Astrocyte (in vitro differentiated cells and primary cell): ENCODE measurements at places on chromosomes 6 and 20. TPM values are rescaled to one million over a fixed set of nuclear protein-coding genes. Genes with fewer than 3 reads are reported as not detected.

The TRIM31 gene
- total RNA-seq = not detected in 2 replicates

GRCh38 chr20:48193627-48194425 lies 408.5 kb upstream of the SULF2 start:
- no peak for DNase-seq
- no peak overlapping the region for H3K4me3 ChIP-seq
- peaks cover 3% of the 10 kb centered on the region for H3K4me1 ChIP-seq
- no peak overlapping the region for H3K27ac ChIP-seq
- H3K36me3 ChIP-seq = no peaks in the 10 kb centered on the region
- peaks cover 17% of the 10 kb centered on the region for H3K27me3 ChIP-seq

GRCh38 chr6:119348096-119348747 lies 1.3 kb downstream of the MAN1A1 start:
- no peaks in the 10 kb centered on the region for H3K36me3 ChIP-seq
- peak overlapping the region; percentile 59 for H3K27ac ChIP-seq
- H3K27me3 ChIP-seq = no peaks in the 10 kb centered on the region
- peaks cover 11% of the 10 kb centered on the region for H3K4me1 ChIP-seq
- H3K4me3 ChIP-seq = peak overlapping the region; percentile 80

GRCh38 chr6:113403966-113404595 lies 453.1 kb upstream of the MARCKS start:
- H3K27ac ChIP-seq = no peak overlapping the region
- H3K27me3 ChIP-seq = no peaks in the 10 kb centered on the region
- DNase-seq = no peak
- no peaks in the 10 kb centered on the region for H3K4me1 ChIP-seq
- H3K36me3 ChIP-seq = no peaks in the 10 kb centered on the region

The SNAP25 gene
- 3.9 and 5.2 TPM in 2 replicates for total RNA-seq

The C6orf52 gene
- total RNA-seq = 2.3 and 2.9 TPM in 2 replicates

The BPIFA1 gene
- not detected in 2 replicates for total RNA-seq
